ENCODE measurements at places on chromosomes 13 and 19.
A peak's percentile ranks its signal among the peaks of the same experiment; 100 is the strongest.

DNA sequence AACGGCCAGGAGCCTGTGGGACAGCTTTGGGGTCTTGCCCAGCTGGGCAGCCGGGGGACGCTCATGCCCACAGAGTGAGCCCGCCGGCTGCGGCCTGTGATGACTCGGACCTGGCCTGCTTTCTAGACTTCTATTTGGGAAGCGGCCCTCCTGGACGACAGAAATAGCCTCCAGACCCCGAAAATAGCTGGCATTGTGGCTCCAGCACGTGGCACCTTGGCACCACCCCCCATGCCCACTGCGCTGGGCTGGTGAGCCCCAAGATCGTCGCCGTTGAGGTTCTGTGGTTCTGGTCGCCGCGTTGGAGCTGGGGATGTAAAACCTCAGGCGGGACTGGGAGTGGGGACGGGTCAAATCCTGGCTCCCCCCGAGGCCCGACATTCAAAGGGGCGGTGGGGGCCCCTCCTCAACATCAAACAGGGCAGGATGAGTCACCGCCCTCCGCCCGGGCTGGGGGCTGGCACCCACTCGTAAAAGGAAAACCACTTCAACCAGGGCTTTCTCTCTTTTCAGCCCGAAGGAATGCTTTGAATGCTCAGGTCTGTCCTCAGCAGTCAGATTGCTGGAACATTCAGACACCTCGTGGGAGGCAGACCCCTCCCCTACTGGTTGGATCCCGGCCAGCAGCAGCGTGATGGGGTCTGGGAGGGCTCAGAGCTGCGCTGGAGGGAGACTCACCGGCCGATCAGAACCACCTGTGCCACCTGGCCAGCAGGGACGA lies 42.1 kb downstream of the GADD45B start:
- DNase-seq = no peak

DNA sequence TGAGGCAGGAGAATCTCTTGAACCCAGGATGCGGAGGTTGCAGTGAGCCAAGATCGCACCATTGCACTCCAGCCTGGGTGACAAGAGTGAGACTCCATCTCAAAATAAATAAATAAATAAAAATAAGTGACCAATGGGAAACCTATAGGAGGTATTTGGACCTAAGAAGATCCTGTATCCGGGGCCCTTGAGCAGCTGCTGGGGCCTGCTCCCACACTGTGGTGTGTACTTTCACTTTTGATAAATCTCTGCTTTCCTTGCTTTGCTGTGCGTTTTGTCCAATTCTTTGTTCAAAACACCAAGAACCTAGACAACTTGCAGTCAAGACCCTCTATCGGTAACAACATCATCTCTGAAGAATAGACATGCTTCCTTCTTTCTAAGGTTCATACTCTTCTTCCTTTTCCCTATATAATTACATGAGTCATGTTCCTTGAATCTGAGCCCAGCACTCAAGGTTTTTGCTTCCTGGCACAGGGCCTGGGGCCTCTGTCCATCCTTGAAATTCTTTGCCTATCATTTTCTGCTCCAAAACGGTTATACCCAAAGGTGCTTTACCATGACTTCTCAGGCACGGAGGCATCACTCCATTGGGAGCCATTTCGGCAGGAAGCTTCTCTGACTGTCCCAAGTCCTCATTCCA lies 14.2 kb upstream of the PNMA8C start:
- no peak for DNase-seq

GRCh38 chr19:17797424-17798201 lies 2.7 kb downstream of the B3GNT3 start:
- peak; percentile 78 for DNase-seq

GRCh38 chr19:43643326-43643725 lies 3.7 kb upstream of the CADM4 start:
- no peak for DNase-seq

DNA sequence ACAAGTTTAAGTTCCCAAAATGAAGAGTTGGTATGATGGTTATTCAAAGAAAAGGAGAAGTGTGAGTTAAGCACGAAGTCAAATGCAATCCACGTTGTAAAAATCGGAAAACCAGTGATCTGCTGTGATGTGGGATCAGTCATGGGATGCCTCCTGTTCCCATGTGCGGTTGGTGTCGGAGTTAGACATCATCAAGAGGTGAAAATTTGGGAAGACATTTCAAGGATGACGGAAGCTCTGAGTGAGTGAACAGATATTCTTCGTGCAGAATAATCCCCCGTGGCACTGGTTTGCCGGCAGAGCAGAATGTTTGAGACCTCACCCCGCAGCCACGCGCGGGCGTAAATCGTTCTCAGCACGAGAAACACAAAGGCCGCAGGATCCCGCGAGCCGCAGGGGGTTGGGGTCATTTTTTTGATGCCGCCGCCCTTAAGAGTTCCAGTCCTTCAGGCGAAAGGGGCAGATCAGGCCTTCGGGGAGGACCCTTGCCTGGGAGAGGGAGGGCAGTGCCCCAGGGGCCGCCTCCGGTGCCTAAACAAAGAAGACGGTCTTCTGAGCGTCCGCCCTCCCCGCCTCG lies 13.7 kb upstream of the SOX1 start:
- DNase-seq = no peak

- DNase-seq = no peak
Observed at GRCh38 chr13:98677398-98677797, 75.1 kb downstream of the SLC15A1 start.

- DNase-seq = no peak
Observed at GRCh38 chr13:52141299-52141698, 12.4 kb upstream of the NEK5 start.

DNA sequence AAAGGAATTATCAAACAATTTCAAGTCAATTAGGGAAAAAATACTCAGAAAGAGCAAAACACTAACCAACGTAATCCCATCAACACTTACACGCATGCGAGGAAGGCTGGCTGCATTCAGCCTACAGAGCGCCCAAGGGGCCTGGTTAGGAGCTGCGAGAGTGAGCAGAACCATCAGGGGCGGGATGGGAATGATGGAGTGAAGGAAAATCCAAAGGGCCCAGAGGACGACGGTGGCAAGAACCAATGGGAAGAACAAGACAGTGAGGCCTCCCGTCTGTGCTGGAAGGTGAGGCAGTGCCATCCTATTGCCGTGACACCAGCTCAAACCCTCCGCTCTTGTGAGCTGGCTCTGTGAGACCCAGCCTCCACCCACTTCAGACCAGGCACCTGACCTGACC lies 253.0 kb downstream of the IRS2 start:
- DNase-seq = no peak

DNA sequence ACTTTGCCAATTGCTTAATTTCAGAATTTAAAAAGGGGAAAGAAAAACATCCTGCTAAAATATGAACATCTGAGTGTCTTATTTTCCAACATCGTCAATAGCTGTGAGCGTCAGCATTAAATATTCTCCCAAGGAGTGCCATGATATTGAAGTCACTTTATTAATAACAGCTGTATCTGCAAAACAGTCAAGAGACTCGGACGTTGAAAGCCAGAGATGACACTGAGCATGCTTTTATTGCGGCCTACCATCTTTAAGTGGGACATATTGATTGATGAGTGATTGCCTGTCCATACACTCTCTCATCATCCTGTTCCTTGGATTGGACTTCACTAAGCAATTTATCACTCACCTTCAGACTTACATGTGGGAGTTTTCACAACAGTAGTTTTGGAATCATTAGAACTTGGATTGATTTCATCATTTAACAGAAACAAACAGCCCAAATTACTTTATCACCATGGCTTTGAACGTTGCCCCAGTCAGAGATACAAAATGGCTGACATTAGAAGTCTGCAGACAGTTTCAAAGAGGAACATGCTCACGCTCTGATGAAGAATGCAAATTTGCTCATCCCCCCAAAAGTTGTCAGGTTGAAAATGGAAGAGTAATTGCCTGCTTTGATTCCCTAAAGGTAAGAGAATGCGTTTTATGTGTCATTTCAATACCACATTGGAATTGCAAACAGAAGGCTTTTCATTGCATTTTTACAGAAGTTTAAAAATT lies 53.8 kb downstream of the MBNL2 start:
- DNase-seq = no peak

- DNase-seq = no peak
Observed at GRCh38 chr13:31046711-31047279, 114.3 kb downstream of the TEX26 start.

- DNase-seq = no peak
Observed at GRCh38 chr19:48819366-48819816, 8.6 kb upstream of the BCAT2 start.

DNA sequence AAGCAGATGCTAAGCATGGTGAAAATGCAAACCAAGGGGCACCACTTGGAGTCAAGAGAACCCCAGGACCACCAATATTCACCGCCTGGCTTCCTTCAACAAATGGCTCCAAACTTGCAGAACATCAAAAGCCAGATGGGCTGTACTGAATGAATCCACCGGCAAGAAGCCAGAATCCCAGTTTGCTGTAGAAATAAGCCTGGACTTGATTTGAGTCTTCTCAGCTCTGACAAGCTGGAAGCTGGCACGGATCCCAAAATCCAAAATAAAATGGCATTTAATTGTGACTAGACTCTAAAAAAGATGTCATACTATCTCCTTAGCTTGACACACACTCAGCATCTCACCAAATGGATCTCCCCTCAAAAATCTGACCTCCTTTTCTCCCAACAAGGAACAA lies 11.9 kb downstream of the EFNB2 start:
- no peak for DNase-seq

DNA sequence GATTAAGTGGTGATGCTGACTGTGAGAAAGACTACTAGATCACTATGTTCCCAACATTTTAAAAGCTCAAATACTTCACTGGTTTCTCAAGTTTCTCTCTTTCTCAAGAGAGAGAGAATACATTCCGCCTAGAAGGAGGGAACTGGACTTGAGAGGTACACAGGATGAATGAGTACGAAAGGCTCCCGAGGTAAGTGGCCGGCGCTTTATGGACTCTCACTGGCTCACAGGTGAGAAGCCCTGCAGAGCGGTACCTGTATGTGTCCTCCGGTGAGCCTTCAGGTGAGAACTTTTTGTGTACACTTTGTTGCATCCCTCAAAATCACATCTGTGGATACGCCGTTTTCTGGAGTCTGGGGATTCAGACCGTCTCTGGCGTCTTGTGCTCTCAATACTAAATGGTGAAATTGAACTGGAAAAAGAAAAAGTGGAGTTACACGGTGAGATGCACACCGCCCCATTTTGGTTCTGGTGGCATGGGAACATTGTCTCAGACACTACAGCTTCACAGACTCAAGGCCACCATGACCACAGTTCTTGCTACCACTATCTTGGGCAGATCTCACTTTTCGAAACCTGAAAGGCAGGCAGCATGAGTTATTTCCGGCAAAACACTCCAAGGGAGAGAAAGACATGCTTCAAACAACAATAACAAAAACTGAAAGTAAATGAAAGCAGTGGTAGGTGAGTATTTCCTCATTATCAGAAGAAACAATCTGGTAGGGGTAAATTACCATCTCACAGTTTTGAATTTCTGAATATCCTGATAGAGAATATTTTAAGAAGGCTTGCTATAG lies 418.9 kb downstream of the KLF12 start:
- DNase-seq = no peak

DNA sequence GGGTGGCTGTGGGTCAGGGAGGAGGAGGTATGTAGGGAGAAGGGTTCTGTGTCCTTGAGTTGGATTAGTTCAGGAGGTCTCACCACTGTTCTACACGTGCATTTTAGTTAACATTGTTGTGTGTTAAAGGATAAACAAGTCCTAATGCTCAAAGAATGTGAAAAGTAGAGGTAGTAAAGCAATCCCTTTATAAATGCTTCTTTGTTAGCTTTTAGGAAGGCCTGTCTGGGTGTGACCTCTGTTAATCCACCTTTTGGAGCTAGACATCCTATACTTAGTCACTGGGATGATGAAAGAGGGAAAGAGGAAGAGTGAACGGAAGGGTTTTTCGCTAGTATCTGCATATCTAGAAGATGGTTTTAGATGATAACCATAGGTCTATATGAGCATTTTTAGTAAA lies 42.2 kb upstream of the FLT1 start:
- no peak for DNase-seq

DNA sequence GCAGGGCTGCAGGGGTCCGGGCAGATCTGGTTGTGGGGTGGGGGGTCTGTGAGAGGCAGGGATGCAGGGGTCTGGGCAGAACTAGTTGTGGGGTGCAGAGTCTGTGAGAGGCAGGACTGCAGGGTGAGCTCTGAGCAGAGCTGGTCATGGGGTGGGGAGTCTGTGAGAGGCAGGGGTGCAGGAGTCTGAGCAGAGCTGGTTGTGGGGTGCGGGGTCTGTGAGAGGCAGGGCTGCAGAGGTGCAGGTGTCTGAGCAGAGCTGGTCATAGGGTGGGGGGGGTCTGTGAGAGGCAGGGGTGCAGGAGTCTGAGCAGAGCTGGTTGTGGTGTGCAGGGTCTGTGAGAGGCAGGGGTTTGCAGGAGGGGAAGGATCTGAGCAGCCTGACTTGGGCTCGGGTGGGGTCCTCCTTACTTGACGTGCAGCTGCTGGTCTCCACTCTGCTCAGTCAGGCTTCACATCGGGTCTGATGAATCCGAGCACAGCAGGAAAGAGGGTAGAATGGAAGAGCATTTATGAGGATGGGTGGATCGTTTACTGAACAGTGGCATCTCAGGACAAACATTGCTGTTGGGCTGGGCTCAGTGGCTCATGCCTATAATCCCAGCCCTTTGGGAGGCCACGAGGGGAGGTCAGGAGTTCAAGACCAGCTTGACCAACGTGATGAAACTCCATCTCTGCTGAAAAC lies 31.2 kb downstream of the IGFL2 start:
- DNase-seq = no peak

- no peak for DNase-seq
Observed at GRCh38 chr19:33781996-33782395, 14.7 kb upstream of the KCTD15 start.

DNA sequence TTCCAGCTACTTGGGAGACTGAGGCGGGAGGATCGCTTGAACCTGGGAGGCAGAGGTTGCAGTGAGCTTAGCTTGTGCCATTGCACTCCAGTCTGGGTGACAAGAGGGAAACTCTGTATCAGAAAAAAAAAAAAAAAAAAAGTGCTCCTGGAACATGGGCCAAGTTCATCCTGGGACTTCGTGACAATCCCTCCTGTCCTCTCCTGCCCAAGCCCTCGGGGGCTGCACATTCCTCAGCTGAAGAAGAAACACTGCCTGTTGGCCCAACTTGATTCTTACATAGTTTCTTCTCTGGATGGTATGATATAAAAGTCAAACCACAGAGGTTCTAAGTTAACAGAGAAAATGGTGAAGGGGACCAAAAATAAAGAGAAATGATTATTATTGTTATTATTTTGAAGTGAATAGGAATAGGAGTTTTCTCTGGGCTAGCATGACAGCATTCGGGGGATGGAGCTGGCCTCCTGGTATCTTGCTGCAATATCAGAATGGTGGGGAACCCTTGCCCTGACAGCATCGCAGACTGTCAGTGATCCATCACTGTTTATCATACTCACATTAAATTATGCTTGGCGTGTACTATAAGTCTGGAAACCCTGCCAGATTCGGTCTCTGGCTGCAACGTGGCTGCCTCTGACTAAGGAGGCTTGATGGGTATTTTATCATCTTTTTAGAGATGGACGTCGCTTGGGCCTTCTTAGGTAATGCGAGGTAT lies 113.7 kb upstream of the OXGR1 start:
- DNase-seq = no peak

DNA sequence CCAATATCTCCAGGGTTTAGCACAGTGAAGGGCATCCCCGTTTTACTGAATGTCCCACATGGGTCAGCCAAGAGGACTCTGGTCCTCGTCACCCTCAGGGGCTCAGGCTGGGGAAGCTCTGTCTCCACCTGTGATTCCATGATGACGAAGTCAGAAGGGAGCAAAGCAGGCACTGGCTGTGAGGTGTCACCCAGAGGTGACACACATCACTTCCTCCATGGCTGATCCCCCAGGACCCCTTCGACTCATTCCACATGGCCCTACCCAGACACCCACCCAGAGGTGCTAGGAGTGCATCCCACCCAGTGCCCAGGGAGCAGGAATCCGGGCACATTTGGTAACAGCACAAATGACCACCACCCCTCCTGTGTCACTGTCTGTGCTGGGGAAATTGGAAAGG lies 145.2 kb upstream of the VSTM2B start:
- peak; percentile 8 for DNase-seq

GRCh38 chr19:40611096-40611495 lies 9.9 kb downstream of the LTBP4 start:
- DNase-seq = no peak
